GM23338 (cell line): ENCODE measurements at places on chromosomes 3 and 15. TPM values are rescaled to one million over a fixed set of nuclear protein-coding genes. Genes with fewer than 3 reads are reported as not detected.

The PLA2G4D gene
- total RNA-seq: 0.07 TPM in 1 of 2 replicates, not detected in the other

DNA sequence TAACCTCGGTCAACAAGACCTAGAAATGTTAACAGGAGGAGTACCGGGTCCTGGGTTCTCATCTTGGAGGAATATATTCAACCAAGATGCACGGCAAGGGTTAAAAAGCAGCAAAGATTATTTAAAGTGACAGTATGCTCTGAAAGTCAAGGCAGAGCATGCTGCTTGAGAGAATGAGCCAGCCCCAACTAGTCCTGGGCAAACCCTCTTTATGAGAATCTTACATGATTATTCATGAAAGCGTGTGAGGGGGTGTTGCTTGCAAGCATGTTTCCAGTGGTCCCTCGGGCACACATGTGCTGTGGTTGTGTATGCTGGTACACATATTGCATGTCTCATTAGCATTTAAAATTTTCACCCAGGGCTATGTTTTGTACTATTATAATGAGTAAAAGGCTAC, 1445.6 kb downstream of the SI start:
- no peaks in the 10 kb centered on the region for H3K36me3 ChIP-seq
- H3K4me1 ChIP-seq: no peaks in the 10 kb centered on the region
- DNase-seq: peak; percentile 14
- no peak overlapping the region for H3K4me3 ChIP-seq

DNA sequence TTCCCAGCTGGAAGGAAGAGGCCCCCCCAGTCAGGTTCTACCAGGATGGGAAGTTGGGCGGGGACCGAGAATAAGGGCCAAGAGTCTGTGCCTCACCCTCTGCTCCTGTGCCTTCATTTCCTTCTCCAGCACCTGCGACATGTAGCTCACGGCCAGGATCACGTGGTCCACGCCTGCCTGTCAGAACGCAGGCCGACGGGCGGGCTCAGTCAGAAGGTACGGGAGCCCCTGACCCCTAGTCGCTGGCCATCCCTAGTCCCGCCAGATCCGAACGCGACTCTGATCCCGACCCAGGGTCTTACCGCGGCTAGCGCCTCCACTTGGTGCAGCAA, 489 bp downstream of the GMPPB start:
- H3K4me1 ChIP-seq: no peaks in the 10 kb centered on the region; the same call in 1 of the 2 replicates
- H3K36me3 ChIP-seq: peaks cover 5% of the 10 kb centered on the region; the same call in 1 of the 2 replicates
- peak; percentile 69 for DNase-seq
- no peaks in the 10 kb centered on the region for H3K27me3 ChIP-seq
- peak overlapping the region; percentile 32; the same call in 1 of the 2 replicates for H3K27ac ChIP-seq

DNA sequence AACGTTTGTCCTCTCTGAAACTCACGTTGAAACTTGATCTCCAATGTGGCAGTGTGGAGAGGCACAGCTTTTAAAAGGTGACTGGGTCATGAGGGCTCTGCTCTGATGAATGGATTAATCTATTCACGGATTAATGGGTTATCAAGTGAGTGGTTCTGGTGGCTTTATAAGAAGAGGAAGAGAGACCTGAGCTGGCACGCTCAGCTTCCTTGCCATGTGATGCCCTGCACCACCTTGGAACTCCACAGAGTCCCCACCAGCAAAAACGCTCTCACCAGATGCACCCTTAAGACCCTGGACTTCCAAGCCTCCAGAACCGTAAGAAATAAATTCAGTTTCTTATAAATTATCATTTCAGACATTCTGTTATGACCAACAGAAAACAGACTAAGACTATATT, 2.6 kb downstream of the PPP1R2 start:
- no peak overlapping the region for H3K4me3 ChIP-seq
- H3K27me3 ChIP-seq: peaks cover 26% of the 10 kb centered on the region
- no peaks in the 10 kb centered on the region for H3K36me3 ChIP-seq
- DNase-seq: no peak

DNA sequence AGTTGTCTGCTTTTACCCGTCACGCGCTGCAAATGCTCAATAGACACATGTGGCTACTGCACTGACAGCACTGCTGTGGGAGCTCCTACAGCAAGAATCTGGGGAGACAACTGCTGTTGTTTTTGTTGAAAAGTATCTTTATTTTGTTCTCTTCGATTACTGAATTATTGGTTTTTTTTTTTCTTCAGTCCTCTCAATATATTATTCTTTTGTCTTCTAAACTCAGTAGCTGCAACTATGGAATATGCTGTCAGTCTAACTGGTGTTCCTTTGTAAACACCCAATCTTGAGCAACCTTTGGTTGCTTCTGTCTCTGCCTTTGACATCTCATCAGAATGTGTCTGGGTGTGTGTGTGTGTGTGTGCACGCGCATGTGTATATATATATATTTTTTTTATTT, 12.6 kb downstream of the DCP1A start:
- no peak for DNase-seq
- no peak overlapping the region for H3K27ac ChIP-seq
- H3K4me1 ChIP-seq: no peaks in the 10 kb centered on the region
- H3K36me3 ChIP-seq: peaks cover 3% of the 10 kb centered on the region; the same call in 1 of the 2 replicates
- H3K4me3 ChIP-seq: no peak overlapping the region
- no peaks in the 10 kb centered on the region for H3K27me3 ChIP-seq

The C3orf20 gene
- not detected in 2 replicates for total RNA-seq

The RLBP1 gene
- not detected in 2 replicates for total RNA-seq

DNA sequence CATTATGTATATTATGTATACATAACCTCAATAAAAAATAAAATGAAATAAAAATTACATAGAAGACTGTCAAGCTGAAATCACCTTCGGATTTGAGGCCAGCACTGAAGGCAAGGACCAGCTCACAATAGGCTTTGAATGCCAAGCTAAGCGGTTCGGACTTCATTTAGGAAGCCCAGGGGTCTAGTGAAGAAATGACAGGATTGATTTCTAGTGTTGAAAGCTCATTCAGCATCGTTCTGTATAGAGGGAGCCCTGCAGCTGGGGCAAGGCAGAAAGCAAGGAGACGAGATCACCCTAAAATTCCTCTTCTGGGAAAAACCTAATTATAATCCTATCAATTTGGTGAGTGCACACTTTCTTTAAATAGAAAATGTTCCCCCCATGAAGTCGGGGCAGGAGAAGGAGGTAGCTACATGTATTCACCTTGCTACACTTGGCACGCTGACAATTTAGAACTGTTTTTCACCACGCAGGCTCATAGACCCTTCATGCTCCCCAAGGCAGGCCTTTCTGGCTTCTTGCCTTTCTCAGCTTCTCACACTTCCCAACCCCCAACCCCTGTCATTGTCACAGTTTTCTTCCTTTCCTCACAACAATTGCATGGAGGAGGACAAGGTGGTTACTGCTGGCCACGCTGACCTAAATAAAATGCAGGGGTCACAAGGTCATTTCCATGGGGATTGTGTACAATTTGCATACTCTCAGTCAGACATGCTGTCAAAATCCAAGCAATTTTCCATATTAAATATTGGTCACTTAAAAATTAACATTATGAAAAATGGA, 44.4 kb upstream of the SSR3 start:
- no peak overlapping the region for H3K4me3 ChIP-seq
- H3K36me3 ChIP-seq: no peaks in the 10 kb centered on the region
- DNase-seq: peak; percentile 8
- no peaks in the 10 kb centered on the region for H3K27me3 ChIP-seq

The UROC1 gene
- total RNA-seq: not detected in 2 replicates

The FBXW12 gene
- total RNA-seq: not detected in 2 replicates

The EIF2B5 gene
- 36.6 and 43.3 TPM in 2 replicates for total RNA-seq

The CA12 gene
- 2.9 and 5.2 TPM in 2 replicates for total RNA-seq

The LMAN1L gene
- total RNA-seq: not detected in 2 replicates

DNA sequence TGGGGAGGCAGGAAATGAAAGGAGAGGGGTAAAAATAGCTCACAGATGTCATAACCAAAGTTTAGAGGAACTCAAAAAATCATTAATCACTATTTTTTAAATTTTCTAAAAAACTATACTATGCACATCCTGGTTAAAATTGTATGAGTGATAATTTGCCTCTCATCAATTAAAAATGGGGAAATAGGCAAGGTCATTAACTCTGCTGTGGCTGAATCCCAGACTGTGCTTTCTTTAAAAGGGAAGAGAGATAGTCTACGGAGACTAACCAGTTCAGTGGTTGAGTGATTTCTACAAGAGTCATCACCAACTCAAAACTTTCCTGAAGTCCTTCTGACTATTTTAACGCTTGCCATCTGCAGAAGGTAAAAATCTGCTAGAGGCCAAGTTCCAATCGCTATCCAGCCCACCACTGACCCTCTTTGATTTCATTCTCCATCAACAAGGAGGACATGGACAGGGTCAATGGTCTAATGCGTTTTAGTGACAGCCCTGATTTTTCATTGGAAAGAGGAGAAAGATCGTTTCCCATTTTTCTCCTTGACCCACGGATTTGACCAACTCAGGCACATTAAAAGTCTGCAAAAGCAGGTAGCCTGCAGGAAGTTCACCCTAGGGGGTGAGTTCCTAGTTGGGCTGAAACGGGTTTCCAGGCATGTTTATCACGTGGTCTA, 850 bp downstream of the SUCLG2 start:
- peaks cover 14% of the 10 kb centered on the region for H3K4me1 ChIP-seq
- peak overlapping the region; percentile 28 for H3K27ac ChIP-seq
- no peaks in the 10 kb centered on the region for H3K27me3 ChIP-seq
- peak; percentile 11 for DNase-seq
- H3K4me3 ChIP-seq: peak overlapping the region; percentile 72
